ENCODE measurements at places on chromosomes 2 and 18. TPM values are rescaled to one million over a fixed set of nuclear protein-coding genes. Genes with fewer than 3 reads are reported as not detected.

DNA sequence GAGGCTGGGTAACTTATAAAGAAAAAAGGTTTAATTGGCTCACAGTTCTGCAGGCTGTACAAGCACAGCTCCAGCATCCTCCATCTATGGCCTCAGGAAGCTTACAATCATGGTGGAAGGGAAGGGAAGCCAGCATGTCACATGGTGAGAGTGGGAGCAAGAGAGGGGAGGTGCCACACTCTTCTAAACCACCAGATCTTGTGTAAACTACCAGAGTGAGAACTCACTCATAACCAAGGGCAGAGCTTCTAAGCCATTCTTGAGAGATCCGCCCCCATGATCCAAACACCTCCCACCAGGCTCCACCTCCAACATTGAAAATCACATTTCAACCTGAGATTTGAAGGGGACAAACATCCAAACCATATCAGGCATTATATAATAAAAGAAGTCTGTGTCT lies 121.6 kb upstream of the CDC42EP3 start:
- DNase-seq: no peak

- no peak for DNase-seq
These were observed 124.2 kb upstream of the MEX3C start for GRCh38 chr18:51321696-51322095.

RPRM gene
- total RNA-seq: not detected

DNA sequence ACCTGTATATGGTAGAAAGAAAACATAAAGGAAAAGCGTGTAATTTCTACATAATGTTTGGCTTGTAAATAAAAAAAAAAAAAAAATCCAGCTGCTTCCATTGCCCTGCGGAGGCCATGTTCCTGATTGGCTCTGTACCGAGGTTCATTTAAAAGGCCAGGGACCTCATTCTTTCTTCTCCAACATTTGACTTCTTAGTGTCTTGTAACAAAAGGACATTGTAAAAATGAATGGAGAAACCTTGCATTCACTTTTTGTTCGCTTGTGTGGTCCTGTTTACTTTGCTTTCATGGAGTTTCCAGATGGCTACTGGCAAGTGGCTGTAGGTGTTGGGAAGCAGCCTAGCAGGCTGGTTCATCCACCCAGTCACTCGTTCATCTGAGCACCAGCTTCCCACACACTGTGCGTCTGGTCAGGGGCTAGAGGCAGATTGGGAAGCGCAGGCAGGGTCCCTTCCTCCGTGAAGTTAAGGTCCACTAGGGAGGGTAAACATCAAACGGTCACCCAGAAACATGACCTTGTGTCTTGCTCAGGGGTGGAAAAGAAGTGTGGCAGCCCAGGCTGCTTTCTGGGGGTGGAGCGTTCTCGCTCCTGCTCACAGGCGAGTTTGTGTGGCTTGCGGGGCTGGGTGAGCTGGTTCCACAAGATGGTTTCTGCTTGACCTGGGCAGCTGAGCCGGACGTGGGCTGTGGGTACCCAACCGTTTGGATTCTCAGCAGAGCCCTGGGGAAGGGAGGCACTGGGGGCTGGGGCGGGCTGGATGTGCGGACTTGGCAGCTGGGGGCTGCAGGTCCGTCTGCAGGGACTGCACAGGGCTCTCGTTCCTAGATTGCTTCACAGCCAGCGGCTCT lies 260.7 kb downstream of the AGAP1 start:
- no peak for DNase-seq

DNA sequence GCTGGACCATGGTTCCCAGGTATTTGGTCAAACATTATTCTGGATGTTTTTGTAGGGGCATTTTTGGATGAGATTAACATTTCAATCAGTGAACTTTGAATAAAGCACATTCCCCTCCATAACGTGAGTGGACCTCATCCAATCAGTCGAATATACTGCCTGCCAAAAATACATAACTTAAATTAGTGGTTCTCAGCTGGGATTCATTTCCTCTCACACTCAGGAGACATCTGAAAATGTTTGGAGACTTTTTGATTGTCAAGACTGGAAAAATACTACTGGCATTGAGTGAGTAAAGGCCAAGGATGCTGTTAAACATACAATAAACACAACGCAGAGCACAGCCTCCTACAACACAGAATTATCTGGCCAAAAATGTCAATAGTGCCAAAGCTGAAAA lies 198.2 kb downstream of the MYO1B start:
- no peak for DNase-seq

DUSP2 gene
- total RNA-seq: 42.5 TPM

- no peak for DNase-seq
These were observed 14.9 kb upstream of the DGKD start for GRCh38 chr2:233339427-233339826.

- DNase-seq: no peak
These were observed 721.9 kb upstream of the ACVR2A start for GRCh38 chr2:147122944-147123343.

OR6B2 gene
- total RNA-seq: not detected

LRATD1 gene
- not detected for total RNA-seq

SERPINB12 gene
- not detected for total RNA-seq

CARF gene
- total RNA-seq: 12.3 TPM

DNA sequence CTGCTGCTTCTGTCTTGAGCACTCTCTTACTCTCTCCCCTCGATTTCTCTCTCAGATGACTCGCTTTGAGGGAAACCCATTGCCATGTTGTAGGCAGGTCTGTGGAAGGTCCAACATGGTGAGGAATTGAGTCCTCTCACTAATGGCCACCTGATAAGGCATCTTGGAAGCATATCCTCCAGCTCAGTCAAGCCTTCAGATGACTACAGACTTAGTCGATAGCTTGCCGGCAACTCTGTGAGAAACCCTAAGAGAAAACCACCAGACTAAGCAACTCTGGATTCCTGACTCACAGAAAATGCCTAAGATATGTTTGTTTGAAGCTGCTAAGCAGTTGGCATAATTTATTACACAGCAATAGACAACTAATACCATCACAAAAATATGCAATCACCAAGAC lies 51.2 kb downstream of the WDR75 start:
- DNase-seq: no peak

DNA sequence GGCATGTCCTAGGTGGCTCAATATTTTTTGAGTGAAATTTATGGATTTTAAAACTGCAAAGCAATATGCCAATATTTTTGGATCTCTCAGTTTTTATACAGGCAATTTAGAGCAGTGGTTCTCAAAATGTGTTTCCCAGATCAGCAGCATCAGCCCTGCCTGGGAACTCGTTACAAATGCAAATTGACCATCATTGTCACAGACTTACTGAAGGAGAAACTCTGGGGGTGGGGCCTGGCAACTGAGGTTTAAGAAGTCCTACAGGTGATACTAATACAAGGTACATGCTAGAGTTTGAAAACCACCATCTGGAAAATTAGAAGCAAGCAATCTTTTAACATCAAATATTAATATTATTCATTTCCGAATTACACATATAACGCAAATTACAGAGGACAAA lies 215.6 kb upstream of the PID1 start:
- no peak for DNase-seq

SLC30A3 gene
- total RNA-seq: 0.45 TPM

UGT1A8 gene
- total RNA-seq: not detected

DNA sequence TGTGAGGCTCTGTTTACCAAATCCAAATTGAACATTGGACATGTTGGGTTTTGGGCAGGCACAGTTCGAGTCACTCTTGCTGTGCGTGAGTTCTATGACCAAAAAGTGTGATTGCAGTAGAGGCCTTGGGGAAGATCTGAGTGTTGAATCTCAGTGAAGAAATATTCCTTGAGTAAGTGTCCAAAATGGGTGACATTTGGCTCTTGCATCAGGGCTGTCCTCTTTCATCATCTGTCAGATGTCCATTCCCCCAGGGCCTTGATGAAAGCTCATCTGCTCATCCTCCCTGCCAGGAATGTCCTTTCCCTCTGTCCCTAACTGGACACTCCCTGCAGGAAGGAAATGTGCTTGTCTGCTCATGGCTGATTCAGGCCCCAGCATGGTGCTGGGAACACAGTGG lies 6.4 kb upstream of the SFTPB start:
- DNase-seq: no peak

- no peak for DNase-seq
These were observed 47.8 kb downstream of the ZNF804A start for GRCh38 chr2:184646177-184646576.

- DNase-seq: no peak
These were observed 334.8 kb downstream of the DYSF start for GRCh38 chr2:71788186-71788525.

- no peak for DNase-seq
These were observed 191.9 kb downstream of the MYO3B start for GRCh38 chr2:170369894-170370293.

GRCh38 chr2:205637779-205638503 lies 44.4 kb upstream of the NRP2 start:
- no peak for DNase-seq

ANKRD30BL gene
- total RNA-seq: not detected

DIPK1C gene
- total RNA-seq: not detected

DNA sequence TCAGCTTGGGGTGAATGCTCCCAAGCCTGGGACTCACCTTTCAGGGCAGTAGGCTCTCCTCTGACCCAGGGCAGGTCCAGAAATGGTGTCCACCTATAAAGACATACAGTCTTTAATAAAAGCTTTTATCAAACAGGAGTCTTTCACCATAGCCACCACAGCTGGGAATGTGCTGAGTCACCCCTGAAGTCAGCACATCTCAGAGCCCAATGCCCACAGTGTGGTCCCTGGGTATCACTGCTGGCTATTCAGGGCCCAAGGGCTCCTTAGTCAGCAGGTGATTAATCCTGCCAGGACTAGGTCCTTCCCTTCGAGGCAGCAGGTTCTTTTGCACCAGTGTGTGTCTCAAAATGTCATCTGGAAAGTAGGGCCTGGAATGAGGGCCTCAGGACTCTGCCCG lies 181.9 kb downstream of the MEMO1 start:
- DNase-seq: no peak

MALL gene
- total RNA-seq: not detected

ATP6V1B1 gene
- total RNA-seq: not detected

MC2R gene
- not detected for total RNA-seq

DNA sequence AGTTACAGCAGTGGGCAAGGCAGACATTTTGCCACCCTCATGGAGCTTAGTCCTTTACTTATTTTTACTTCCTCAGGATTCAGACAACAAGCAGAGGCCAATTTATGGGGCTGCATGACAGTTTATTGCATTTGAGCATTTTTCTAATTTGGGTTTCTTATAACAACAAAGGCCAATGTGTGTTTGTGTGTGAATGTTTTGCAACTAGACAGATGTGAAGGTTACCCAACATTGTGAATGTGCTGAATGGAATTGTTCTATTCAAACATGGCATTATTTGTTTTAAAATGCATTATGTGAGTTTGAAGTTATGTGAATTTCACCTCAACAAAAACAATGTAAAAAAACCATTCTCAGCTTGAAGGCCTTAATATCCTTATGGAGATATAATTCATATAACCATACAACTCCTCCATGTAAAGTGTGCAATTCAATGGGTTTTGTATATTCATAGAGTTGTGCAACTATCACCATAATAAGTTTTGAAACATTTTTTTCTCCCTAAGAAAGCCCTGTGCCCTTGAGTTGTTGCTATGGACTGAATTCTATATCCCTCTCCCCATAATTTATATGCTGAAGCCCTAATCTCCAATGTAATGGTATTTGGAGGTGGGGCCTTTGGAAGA lies 57.3 kb downstream of the CCDC195 start:
- DNase-seq: no peak

AQP4 gene
- not detected for total RNA-seq

GRCh38 chr2:45030553-45030952 lies 21.3 kb upstream of the SIX2 start:
- no peak for DNase-seq

DNA sequence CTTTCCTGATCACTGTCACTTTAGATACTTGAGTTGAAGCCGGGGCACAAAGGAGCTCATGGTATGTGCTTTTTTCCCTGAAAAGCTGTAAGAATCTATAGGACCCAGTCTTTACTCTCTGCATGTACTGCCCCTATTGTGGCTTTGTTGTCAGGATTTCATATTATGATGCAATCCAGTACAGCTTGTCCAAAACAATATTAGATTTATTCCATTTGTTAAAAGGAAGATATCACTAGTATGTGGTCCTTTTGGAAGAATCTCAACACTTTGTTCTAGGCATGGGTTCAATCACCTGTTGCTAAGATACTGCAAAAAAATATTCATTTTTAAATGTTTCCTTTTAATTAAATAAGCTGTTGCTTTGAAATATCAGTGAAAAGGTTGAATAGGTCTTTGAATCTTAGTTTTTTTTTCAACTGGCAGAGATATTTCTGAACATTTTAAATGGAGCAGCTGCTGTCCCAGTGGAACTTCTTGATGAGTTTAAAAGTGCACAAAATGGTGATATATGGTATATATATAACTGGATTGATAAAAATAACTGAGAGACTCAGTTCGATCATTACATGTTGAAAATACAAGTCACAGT lies 256.6 kb upstream of the NT5C1B start:
- DNase-seq: no peak

- no peak for DNase-seq
These were observed 172.4 kb upstream of the HS6ST1 start for GRCh38 chr2:128490881-128491691.

DNA sequence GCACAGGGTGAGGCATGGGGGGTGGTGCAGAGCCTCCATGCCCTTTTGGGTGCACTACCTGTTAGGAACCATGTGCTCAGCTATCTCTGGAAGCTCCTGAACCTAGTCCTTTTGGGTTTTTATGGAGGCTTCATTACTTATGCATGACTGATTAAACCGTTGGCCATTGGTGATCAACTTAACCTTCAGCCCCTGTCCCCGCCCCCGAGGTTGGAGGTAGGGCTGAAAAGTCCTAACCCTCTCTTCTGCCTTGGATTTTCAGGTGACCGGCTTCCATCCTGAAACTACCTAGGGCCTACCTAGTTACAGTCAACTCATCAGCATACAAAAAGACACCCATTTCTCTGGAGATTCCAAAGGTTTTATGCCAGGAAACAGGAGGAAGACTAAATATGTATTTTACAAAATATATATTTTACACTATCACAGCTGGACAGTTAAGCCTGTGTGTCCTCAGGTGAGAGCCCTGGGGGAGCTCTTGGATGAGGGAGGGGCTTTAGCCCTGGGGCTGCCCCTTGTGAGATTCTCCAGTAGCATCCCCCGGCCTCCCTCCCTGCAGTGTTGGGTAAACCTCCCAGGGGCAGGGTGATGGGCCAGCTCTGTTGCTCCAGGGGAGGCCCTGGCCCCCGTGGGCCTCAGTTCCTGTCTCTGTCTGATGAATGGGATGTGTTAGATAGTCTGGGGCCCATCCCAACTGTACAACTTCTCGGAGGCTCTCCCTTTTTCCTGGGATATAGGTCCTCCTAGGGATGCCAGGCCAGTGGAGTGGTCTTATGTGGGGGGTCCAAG lies 24.1 kb downstream of the GLI2 start:
- no peak for DNase-seq

- no peak for DNase-seq
These were observed 203.3 kb downstream of the SNTG2 start for GRCh38 chr2:1153920-1154319.

Measured in activated CD4-positive, alpha-beta memory T cell treated with anti-CD3 and anti-CD28 coated beads, Interleukin-2, amount 10 ng/mL, durations not matched to agents 7 days and 5 days (primary cell).